ENCODE measurements at places on chromosomes 5 and 9.
A peak's percentile ranks its signal among the peaks of the same experiment; 100 is the strongest.

DNA sequence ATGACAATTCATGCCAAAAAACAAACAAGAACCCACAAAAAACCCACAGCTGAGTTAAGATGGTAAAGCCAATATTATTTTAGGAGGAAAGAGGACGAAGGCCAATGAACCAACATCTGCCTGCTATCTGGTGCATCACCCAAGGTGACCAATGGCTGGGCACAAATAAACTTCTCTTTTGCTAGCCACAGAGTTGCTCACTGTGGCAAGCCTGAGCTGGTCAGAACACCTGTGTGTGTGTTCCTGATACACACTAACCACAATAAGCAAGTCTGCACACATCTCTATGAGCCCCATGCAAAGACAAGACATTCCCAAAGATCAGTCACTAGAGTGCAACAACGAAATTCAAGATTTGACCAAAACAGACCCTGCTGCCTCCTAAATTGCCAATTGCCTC is 63.1 kb downstream of the RNF38 start:
- no peak overlapping the region for H3K27ac ChIP-seq
- H3K27me3 ChIP-seq: no peaks in the 10 kb centered on the region
- no peak overlapping the region for H3K4me3 ChIP-seq
- no peaks in the 10 kb centered on the region for H3K4me1 ChIP-seq
- H3K36me3 ChIP-seq: peaks cover 26% of the 10 kb centered on the region

DNA sequence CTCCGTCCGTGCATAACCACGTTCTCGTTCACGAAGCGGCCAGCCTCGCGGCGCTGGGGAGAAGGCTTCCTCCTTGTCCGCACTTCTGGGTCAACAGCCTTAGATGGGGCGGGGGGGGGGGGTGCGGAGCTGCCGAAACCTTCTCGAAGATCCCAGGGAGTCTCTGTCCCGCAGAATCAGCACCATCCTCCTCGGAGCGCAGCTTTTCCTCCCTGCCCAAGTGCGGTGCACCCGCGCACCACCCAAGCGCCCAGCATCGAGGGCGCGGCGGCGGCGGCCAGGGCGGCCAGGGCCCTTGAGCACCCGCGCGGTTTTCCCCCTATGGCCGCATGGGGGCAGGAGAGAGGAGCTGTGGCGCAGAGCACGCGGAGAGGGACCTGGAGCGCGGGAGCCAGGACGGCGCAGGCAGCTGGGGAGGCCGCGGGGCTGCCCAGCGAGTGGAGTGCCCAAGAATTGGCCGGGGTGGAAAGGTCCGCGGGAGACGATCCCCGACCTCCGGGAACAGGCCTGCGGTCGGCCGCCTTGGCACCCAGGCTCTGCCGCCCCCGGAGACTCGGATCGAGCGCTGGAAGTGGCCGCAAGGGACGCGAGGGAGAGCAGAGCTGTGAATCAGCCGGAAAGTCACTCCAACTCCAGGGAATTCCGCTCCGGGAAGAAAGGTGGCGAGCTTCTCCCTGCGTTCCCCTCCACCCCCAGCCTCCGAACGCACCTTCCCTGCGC is 43.1 kb downstream of the TMEM174 start:
- H3K4me1 ChIP-seq: 0 out of 2 replicates have a peak, but pooled peaks cover 2% of the 10 kb centered on the region
- H3K36me3 ChIP-seq: no peaks in the 10 kb centered on the region
- H3K27me3 ChIP-seq: 0 out of 2 replicates have a peak, but pooled peaks cover 3% of the 10 kb centered on the region
- H3K27ac ChIP-seq: peak overlapping the region; percentile 56
- DNase-seq: peak; percentile 73

DNA sequence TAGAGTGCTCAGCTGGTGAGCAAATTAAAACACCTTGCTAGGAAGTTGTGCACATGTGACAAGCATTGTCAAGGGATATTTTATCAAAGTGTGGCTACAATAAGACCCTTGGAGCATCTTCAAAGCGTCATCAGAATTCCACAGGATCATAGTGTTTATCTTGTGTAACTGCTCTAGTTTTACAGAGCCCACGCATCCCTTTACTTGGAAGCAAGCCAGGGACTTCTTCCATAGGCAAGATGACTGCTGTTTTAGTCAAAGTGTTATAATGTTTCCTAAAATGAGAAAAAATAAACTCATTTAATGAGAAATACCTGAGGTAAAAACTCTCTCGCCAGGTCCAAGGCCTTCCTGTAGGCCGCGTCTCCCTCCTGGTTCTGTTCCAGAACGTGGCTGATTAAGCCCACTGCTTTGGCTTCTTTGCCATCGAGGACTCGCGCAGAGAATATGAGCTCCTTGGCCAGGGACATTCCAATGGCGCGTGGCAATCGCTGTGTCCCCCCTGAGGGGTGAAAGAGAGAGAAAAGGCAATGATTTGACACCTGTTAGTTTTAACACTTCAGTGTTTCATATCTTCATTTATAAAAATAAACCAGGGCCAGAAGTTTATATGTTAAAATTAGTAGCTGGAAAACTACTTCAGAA is 141.1 kb downstream of the AUH start:
- peaks cover 9% of the 10 kb centered on the region for H3K36me3 ChIP-seq
- H3K27ac ChIP-seq: no peak overlapping the region
- H3K27me3 ChIP-seq: no peaks in the 10 kb centered on the region
- no peak overlapping the region for H3K4me3 ChIP-seq
- H3K4me1 ChIP-seq: peaks cover 6% of the 10 kb centered on the region

DNA sequence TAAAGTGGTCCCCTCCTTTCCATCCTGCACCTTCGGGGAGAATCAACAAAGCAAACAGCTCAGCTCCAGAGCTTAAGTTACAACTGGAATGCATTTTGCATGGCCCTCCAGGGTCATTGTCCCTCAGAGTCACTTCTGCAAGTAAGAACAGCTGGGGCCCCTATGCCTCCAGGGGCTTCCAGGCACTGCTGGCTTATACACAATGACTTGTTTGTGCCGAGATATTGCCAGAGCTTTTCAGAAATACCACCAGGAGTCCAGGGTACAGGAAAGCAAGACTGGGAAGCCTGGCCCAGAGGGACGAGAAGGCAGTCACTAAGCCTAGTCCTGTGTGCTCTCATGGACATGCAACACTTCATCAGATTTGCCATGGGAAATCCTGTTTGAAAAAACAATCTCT is 11.3 kb downstream of the FRMD3 start:
- no peaks in the 10 kb centered on the region for H3K27me3 ChIP-seq
- H3K36me3 ChIP-seq: no peaks in the 10 kb centered on the region
- no peak overlapping the region for H3K27ac ChIP-seq
- no peak for DNase-seq
- H3K4me3 ChIP-seq: no peak overlapping the region

- peaks cover 29% of the 10 kb centered on the region for H3K27me3 ChIP-seq
- H3K4me1 ChIP-seq: no peaks in the 10 kb centered on the region
- no peaks in the 10 kb centered on the region for H3K36me3 ChIP-seq
- no peak overlapping the region for H3K4me3 ChIP-seq
Observed at GRCh38 chr5:141951332-141951781, 6.6 kb downstream of the PCDH12 start.

DNA sequence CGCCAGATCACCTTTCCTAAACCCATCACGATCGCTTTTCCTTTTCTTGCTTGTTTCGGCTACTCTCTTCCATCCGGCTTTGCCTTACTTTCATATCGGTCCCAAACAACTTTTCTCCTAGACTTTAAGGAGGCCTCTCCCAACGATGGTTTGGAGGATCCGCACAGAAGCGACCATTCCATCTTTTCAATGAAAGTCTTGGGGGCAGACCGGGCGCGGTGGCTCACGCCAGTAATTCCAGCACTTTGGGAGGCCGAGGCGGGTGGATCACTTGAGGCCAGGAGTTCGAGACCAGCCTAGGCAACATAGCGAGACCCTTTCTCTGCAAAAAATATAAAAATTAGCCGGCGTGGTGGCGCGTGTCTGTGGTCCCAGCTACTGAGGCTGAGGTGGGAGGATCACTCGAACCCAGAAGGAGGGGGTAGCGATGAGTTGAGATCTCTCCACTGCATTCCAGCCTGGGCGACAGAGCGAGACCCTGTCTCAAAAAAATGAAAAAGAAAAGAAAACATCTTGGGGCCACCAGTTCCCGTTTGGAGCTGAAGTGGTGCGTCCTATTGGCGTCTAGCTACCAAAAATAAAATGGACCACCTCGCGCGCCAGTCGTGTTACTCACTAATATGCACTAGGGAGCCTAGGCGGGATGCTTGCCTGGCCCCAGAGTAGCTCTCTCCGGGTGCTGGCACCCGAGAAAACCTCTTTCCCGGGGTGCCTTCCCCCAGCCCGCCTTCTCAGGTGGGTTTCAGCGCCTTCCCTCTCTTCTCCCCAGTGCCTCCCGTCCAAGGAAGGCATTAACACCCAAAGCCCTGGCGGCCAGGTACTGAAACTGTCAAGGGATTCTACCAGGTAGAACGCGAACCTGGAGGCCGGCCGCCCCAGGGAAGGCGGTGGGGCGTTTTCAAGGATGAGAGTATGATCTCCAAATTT is 800 bp upstream of the AP3B1 start:
- no peaks in the 10 kb centered on the region for H3K27me3 ChIP-seq
- H3K36me3 ChIP-seq: no peaks in the 10 kb centered on the region
- H3K4me1 ChIP-seq: peaks cover 3% of the 10 kb centered on the region
- peak overlapping the region; percentile 67 for H3K27ac ChIP-seq
- no peak for DNase-seq

DNA sequence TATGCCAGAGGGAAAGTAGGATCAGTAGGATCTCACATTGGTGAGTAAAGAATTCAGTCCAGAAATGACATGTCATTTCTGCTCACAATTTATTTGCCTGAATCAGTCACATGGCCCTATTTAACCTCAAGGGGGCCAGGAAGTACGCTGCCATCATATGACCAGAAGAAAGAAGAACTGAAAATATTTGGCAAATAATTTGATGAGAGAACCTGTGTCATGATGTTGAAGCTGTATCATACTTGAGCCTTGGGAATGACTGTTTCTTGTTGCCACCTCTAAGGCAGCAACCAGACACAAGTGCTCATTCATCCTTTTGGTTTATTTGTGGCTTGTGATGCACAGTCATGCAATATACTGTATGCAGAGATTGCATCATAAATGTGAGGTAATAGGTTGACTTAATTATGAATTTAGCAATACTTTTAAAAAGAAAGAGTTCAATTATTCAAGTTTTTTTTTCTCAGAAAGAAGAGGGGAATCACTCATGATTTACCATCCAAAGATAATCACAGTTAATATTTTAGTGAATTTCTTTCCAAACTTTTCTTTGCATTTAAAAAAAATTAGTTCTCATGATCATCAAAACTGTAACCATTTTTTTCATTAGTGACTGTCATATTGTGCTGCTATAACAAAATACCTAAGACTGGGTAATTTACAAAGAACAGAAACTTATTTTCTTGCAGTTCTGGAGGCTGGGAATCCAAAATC is 8.2 kb upstream of the ZFYVE16 start:
- H3K36me3 ChIP-seq: no peaks in the 10 kb centered on the region
- no peaks in the 10 kb centered on the region for H3K4me1 ChIP-seq
- no peak overlapping the region for H3K4me3 ChIP-seq
- no peaks in the 10 kb centered on the region for H3K27me3 ChIP-seq
- H3K27ac ChIP-seq: no peak overlapping the region

GRCh38 chr5:83281658-83282057 is 189.9 kb upstream of the VCAN start:
- no peak overlapping the region for H3K27ac ChIP-seq
- no peaks in the 10 kb centered on the region for H3K4me1 ChIP-seq
- peak; percentile 35 for DNase-seq
- no peaks in the 10 kb centered on the region for H3K36me3 ChIP-seq

DNA sequence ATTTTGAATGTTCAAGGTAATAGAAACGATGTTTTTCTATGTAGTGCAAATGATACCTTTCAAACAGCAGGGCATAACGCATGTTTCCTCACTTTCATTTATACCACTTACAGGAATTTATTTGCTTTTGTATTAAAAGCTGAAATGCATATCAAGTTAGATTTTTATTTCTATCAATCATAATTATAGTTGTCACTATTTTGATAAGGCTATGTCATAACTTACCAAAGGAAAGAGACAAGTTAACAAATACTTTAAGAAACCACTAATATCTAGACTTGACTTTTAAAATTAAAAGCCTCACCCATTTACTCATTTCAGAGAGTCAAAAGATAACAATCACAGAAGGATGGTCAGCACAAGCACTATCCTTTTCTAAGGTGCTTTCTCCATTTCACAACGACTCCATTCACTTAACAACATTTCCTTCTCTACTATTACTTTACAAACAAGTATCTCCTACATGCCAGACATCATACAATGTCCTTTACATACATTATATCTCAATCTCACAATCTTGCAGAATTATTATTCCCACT is 12.6 kb downstream of the ERP44 start:
- H3K27ac ChIP-seq: no peak overlapping the region
- no peaks in the 10 kb centered on the region for H3K27me3 ChIP-seq
- no peak overlapping the region for H3K4me3 ChIP-seq
- peaks cover 10% of the 10 kb centered on the region for H3K4me1 ChIP-seq
- H3K36me3 ChIP-seq: no peaks in the 10 kb centered on the region

- H3K27me3 ChIP-seq: peaks cover 43% of the 10 kb centered on the region
- no peak within 1 kb of the TSS for H3K27ac ChIP-seq
- H3K4me1 ChIP-seq: no peaks in the 10 kb centered on the region
- no peak for DNase-seq
Observed at GRCh38 chr5:96433066-96433447, at the start of gene PCSK1. Gene PCSK1 (minus strand): TSS chr5:96433248. CDS start chr5:96433042, 206 bp downstream.

DNA sequence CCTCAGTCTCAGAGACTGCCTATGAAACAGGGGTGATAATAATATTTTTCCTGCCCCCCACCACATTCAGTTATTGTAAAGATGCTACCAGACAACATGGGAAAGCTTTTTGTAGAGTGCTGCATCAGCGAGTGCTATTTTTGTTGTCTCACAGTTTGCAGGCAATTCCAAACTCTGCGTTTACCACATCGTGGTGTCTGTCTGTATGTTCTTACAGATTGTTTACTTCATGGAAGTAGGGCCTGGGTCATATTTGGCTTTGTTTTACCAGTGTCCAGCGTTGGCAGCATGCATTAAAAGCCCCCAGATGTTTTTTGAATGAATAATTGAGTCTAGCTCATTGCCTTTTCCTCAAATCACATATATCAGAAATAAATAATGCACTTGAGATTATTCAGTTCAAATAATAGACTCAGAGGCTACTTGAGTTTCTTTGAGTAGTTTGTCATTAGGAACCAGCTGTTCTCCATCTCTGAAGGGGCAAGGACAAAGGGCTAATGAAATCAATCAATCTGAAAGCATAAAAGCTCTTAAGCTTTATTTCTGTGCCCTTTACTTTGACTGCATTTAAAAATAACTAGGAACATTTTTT is 243.7 kb downstream of the CWC27 start:
- no peaks in the 10 kb centered on the region for H3K4me1 ChIP-seq
- H3K36me3 ChIP-seq: no peaks in the 10 kb centered on the region
- DNase-seq: peak; percentile 27

DNA sequence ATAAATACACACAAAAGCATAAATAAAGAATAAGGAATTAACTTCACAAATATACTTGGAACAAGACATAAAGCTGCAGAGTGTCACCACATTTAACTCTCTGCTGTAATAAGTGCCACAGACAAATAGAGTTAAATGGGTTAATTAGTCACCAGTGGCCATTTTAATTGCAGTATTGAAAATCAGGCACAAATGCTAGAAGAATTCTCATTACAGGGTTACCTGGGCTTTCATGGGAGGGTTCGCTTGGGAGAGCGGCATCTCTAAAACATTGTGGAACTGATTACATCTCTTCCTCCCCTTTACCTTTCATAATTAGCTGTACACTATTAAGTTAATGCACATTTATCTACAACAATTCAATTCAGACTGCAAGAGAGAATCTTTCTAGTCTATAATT is 505.3 kb upstream of the DAP start:
- H3K27me3 ChIP-seq: no peaks in the 10 kb centered on the region
- H3K4me3 ChIP-seq: no peak overlapping the region
- no peaks in the 10 kb centered on the region for H3K4me1 ChIP-seq
- H3K27ac ChIP-seq: no peak overlapping the region

GRCh38 chr9:96327694-96328352 is 25.8 kb upstream of the HSD17B3 start:
- peak; percentile 59 for DNase-seq
- no peak overlapping the region for H3K27ac ChIP-seq
- no peak overlapping the region for H3K4me3 ChIP-seq
- H3K27me3 ChIP-seq: no peaks in the 10 kb centered on the region
- H3K36me3 ChIP-seq: no peaks in the 10 kb centered on the region
